Testis (tissue), 5 donors: ENCODE measurements at places on chromosomes 11 and 22. TPM values are rescaled to one million over a fixed set of nuclear protein-coding genes. Genes with fewer than 3 reads are reported as not detected.

DNA sequence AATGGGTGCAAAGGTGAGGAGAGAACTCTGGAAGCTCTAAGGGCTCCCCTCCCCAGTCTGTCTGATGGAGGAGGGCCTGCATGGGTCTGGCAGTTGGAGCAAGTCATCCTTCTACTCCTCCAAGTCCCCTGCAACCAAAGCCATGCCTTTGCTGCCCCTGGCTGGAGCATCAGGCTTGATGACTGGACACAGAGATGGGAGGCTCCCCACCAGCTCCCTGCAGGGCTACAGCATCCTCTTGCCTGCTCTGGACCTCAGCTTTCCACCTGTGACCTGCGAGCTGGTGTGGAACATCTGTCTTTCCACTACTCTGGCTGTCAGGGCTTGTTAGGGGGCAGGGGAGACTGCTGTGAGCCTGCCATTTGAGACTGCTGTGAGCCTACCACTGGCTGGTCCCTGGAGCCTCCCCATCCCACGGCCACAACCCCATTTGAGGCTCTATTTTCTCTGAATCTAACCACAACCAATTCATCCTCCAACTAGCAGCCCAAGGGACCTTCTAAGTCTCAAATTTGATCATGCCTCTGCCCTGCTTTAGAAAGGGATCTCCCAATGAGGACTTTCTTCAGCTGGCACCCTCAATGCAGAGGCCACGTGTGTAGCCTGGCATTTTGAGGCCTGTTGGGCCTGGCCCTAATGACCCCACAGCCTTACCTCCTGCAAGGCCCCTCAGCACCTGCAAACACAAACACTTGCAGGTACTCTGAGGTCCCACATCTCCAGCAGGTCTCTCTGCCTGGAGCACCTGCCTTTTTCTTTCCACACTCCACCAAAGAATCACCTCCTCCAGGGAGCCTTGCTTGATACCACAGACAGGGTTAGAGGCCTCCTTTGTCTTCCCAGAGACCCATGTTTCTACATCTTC is 9.9 kb downstream of the P2RY6 start:
- DNase-seq: no peak

DNA sequence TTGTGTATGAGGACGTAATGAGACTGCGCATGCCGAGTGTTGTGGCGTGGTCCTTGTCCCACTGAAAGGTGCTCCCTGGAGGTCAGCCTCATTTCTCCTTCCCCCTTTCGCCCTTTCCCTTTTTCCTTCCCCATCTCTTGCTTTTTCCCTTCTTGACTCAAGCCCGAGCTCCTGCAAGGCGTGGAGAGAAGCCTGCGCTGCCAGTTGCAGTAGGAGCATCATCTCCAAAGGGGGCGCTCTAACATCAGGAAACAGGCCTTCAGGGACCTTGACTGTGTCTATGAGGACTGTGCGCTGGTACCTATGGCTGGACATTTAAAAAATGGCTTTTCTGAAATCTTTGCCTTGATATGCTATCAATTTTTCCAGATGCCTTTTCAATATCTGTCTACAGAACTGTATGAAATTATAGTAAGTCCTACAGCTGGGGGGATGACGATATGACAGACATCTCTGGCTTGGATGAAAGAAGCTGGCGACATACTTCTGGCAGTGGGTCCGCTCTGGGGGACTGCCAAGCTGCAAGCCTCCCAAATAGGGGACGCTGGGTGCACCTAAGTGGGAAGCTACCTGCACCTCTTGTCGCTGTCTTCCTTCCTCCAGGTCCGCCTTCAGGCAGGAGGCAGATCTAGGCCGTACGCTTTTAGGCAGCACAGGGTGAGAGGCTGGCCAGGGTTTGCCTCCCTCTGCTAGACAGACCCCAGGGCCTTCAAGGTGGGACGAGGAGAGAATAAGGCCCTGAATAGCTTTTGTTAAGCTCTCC is 96.5 kb downstream of the NXPE2 start:
- peak; percentile 82 for DNase-seq

- DNase-seq: no peak
Observed at GRCh38 chr11:57490456-57491248, 24.9 kb downstream of the SLC43A1 start.

DNA sequence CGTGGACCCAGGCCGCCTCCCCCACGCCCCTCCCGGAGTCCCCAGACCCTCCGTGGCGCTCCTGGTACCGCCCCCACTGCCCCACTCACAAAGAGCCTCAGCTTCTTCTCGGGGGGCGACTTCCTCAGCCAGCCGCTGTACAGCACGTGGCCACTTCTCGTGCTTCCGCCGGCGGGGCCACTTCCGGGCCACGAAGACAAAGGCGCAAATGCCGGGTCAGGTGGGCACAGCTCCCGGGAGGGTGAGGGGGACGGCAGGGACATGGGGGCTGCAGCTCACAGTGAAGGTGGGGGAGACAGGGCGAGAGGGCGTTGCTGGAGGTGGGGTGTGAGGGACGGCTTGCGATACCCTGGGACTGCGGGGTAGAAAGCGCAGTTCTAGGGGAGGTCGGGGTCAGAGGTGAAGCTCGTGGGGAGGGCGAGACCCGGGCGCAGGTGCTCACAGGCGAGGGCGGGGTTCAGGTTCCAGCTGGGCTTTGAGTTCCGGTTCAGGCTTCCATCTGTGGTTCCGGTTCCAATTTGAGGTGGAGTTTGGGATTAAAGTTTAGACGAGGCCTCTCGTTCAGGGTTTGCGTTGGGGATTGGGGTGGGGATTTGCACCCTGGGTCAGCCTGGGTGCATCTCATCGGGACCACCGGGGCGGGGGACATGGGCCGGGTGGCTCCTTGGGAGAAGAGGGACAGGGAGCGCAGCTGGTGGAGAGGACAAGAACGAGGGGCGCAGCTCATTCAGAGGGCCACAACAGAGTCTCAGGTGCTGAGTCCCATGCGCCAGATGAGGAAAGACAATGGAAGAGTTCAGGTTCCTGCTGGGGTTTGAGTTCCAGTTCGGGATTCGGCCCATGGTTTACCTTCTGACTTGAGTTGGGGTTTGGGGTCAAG is at the start of gene GAB4:
Gene GAB4, minus strand, starts transcription at position 371 of the 880 bp plus-strand sequence. Its CDS starts 108 bp downstream, at position 263.
- DNase-seq: peak; percentile 35

DNA sequence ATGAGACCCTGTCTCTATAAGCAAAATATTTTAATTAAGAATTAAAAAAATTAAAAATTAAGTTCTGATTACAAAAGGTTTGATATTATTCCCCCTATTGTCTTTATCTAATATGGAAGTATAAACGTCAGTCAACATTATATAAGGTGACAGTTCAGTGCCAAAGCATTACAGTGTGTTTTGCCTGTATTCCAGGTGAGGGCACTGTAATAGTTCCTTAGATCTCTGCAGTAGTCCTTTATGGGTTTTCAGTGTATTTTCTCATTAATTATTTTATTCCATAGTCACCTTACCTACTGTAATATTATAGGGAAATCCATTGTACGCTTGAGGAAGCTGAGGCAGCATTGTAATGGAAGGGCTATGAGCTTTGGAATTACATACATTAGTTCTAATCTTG is 33.0 kb downstream of the FAR1 start:
- no peak for DNase-seq

GRCh38 chr22:47063071-47063509 is 300.6 kb downstream of the TBC1D22A start:
- DNase-seq: no peak

GRCh38 chr11:35321532-35322317 is 97.6 kb downstream of the SLC1A2 start:
- DNase-seq: no peak

DNA sequence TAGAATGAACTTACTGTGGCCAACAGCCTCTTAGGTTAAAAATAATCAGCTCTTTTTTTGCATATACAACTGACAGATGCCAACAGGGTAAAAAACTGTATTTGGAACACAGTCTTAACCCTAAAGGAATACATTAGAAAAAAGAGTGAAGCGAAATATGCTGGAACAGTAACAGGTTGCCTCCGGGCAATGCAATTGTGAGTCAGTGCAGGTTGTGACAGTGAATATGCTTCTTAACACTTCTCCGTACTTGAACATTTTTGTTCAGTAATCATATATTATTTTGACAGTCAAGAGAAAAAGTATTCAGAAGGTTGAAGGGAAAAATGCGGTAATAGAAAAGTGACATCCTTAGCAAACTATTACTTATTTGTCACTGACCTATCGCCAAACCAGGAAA is 98.5 kb downstream of the DBX1 start:
- DNase-seq: no peak

GRCh38 chr11:130519128-130519932 is 70.9 kb downstream of the ADAMTS15 start:
- no peak for DNase-seq

DNA sequence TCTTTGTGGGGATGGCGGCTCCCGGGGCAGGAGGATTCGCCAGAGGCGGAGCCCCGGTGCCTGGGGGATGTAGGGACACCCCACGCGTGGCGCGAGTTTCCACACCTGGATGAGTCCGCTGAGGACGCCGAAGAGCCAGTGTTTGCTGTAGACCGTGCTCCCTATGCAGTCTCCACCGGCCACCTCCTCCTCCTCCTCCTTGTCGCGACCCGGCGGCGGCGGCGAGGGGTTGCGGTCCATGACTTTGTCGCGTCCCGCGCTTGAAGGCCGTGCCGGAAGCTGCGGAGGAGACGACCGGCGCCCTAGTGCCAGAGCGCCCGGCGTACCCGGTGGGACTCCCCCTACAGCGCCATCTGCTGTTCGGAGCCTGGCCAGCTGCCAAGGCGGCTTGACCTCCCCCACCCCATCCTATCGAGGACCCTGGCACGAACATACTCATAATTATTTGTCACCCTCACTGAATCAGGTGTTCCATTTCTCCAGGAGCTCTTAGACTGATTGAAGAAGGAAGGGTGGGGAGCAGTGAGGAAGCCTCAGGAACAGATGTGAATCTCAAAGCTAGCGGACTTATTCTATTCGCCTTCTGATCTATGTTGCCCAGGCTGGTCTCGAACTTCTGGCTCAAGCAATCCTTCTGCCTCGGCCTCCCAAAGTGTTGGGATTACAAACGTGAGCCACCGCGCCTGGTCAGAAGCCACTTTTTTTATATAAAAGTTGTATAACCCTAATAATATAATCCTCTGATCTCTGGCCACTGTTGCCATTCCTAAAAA is at the start of gene SAAL1:
Gene SAAL1, minus strand, starts transcription at position 281 of the 773 bp plus-strand sequence. Its CDS starts 41 bp downstream, at position 240.
- DNase-seq: peak; percentile 93

GRCh38 chr11:120010775-120011174 is 127.1 kb downstream of the TRIM29 start:
- DNase-seq: no peak

- no peak for DNase-seq
Observed at GRCh38 chr11:98300719-98301118, 720.0 kb upstream of the CNTN5 start.

- no peak for DNase-seq
Observed at GRCh38 chr11:67031791-67032561, 9.0 kb downstream of the SYT12 start.

GRCh38 chr11:78429660-78430059 is 12.0 kb upstream of the GAB2 start:
- DNase-seq: no peak

- peak; percentile 86 for DNase-seq
Observed at GRCh38 chr11:66126808-66127555, 56.9 kb downstream of the PACS1 start.

DNA sequence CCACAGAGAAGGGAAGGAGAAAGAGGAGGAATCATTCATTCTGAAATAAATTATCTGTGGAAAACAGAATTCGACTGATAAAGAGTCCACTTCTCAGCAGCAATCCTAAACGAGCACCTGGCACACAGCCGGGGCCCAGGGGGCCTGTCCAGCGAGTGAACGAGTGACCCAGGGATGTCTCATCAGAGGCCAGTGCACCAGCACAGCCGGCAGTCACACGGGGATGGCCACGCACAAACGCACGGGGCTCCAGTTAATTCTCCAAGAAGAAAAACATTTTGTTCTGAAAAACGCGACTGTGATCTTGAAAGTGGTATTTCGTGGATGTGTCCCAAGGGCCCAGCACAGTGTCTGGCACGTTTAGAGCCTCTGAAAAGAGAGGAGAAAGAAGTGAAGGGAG is 154.6 kb downstream of the BRD1 start:
- no peak for DNase-seq

- no peak for DNase-seq
Observed at GRCh38 chr11:128195756-128196155, 391.6 kb downstream of the ETS1 start.

Gene GGTLC2
- total RNA-seq: 2.8 TPM

Gene F2
- total RNA-seq: 2.4 TPM

Gene FADS3
- total RNA-seq: 50.6 TPM

Gene OR52N4
- total RNA-seq: not detected

Gene SULT4A1
- 10.3 TPM for total RNA-seq

Gene TMPRSS4
- total RNA-seq: 1.2 TPM

Gene CARD18
- 0.81 TPM for total RNA-seq

Gene APOBEC3H
- total RNA-seq: 5.2 TPM

Gene HEPN1
- total RNA-seq: not detected

Gene DEUP1
- 22.8 TPM for total RNA-seq

Gene THRSP
- 0.31 TPM for total RNA-seq

Gene SHISA8
- 1.4 TPM for total RNA-seq

Gene SYT13
- total RNA-seq: 1.4 TPM
